Hematopoietic multipotent progenitor cell (in vitro differentiated cells): ENCODE measurements at places on chromosomes 16 and 17. TPM values are rescaled to one million over a fixed set of nuclear protein-coding genes. Genes with fewer than 3 reads are reported as not detected.

The C16orf74 gene
- total RNA-seq = 3.5 TPM

The KRTAP9-4 gene
- not detected for total RNA-seq

The ITGB4 gene
- total RNA-seq = 11.3 TPM

The CCT6B gene
- 1.3 TPM for total RNA-seq

The QPRT gene
- total RNA-seq = 12.9 TPM

The HS3ST2 gene
- not detected for total RNA-seq

The ADGRG3 gene
- 2.7 TPM for total RNA-seq

The ZFHX3 gene
- 4.0 TPM for total RNA-seq

The SCIMP gene
- total RNA-seq = 0.54 TPM

The TPSG1 gene
- not detected for total RNA-seq

The SEZ6 gene
- under 0.01 TPM for total RNA-seq

The SLC52A1 gene
- total RNA-seq = not detected

The KRTAP4-3 gene
- not detected for total RNA-seq

The ADCY9 gene
- total RNA-seq = 8.3 TPM

The GNGT2 gene
- 0.27 TPM for total RNA-seq

The NDRG4 gene
- 6.7 TPM for total RNA-seq
